ENCODE measurements at places on chromosomes 2 and 18.

GRCh38 chr18:79600141-79600540, 79.5 kb upstream of the CTDP1 start:
- no peak for DNase-seq

DNA sequence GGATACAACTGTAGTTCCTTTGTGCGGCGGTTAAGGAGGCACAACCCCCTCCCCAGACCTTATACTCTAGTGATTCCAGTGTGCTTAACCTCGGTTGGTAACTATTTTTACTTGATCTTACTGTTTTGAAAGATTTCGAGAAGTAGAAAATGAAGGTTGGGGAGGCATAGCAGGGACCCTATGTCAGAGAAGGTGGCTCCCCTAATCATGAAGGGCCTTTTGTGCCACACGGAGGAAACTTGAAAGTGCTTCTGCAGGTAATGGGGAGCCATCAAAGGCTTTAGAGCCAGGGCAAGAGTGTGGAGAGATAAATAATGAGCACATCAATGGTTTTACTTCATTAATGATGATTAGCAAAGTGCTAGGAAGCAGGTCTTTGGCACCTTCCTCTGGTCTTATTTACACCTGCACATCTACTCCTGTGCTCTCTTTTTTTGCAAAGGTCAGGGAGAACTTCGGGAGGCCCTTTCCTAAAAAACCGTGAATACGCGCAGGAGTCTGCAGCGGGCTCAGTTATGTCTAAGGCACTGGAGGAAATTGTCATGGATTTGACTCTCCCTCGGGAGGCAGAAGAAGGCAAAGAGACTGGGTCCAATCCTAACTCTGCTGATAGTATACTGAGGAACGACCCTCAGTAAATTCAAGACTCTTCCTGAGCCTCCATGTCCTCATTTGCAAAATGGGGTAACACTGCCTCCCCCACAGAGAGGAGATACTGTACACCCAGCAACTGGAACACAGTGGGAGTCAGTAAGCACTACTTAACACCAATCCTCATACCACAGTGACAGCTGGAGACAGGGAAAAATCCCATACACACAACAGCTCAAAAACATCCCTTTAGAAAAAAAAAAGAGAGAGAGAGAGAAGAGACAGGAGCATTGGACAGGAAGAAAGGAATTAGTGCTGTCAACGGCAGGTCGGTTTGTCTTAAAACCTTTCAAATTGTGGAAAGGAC, 81.6 kb downstream of the DDX1 start:
- DNase-seq: no peak

- no peak for DNase-seq
Measured at GRCh38 chr2:237549643-237550415, 16.5 kb upstream of the PRLH start.

DNA sequence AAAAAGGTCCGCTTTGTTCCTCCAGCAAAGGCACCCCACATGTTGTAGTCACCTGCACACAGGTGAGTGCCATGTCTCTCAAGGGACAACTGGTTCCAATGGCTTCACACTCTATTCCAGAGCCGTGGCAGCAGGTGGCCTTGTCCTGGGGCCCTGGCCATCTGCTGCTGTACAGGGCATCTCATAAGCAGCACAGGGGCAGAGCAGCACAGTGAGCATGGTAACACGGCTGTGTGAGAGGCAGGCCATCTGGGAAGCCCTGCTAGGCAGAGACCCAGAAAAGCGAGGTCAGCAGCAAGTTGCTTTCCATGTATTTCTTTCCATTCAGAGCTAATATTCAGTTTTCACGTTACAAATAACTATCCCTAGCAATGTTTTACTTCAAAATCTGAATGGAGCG, 54.7 kb downstream of the CMPK2 start:
- DNase-seq: no peak

GRCh38 chr18:58536534-58537271, 92.2 kb downstream of the ALPK2 start:
- DNase-seq: no peak

DNA sequence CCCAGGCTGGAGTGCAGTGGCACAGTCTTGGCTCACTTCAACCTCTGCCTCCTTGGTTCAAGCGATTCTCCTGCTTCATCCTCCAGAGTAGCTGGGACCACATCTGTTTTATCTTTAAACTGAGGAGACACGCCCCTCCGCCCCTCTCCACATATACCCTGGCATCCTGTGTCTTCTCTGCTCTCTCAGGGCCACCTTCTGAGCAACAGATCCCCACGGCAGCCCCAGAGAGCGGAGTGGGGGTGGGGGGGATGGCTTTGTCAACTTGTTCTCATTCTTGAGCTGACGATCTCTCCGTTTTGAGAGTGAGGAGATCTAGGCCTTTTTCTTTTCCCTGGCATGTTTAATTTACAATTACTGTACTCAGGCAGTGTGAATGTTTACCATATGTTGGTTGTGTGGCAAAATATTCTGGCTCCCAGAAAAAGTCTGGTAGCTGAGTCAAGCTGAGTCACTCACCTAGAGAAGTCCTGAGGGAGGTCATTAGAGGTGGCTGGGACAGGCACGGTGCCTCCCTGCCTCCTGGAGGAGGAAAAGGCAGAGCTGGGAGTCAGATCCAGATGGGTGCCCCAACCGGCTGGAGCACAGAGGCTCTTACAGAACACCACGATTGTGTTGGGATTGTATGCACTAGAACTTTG, 19.5 kb upstream of the ID2 start:
- no peak for DNase-seq

- DNase-seq: no peak
Measured at GRCh38 chr18:54020966-54021365, 203.5 kb downstream of the MBD2 start.

GRCh38 chr2:224083638-224084037, 44.6 kb upstream of the SERPINE2 start:
- no peak for DNase-seq

GRCh38 chr2:85984788-85985187, 96.0 kb upstream of the ST3GAL5 start:
- no peak for DNase-seq

- no peak for DNase-seq
Measured at GRCh38 chr2:178579006-178579405, 98.7 kb downstream of the PLEKHA3 start.

DNA sequence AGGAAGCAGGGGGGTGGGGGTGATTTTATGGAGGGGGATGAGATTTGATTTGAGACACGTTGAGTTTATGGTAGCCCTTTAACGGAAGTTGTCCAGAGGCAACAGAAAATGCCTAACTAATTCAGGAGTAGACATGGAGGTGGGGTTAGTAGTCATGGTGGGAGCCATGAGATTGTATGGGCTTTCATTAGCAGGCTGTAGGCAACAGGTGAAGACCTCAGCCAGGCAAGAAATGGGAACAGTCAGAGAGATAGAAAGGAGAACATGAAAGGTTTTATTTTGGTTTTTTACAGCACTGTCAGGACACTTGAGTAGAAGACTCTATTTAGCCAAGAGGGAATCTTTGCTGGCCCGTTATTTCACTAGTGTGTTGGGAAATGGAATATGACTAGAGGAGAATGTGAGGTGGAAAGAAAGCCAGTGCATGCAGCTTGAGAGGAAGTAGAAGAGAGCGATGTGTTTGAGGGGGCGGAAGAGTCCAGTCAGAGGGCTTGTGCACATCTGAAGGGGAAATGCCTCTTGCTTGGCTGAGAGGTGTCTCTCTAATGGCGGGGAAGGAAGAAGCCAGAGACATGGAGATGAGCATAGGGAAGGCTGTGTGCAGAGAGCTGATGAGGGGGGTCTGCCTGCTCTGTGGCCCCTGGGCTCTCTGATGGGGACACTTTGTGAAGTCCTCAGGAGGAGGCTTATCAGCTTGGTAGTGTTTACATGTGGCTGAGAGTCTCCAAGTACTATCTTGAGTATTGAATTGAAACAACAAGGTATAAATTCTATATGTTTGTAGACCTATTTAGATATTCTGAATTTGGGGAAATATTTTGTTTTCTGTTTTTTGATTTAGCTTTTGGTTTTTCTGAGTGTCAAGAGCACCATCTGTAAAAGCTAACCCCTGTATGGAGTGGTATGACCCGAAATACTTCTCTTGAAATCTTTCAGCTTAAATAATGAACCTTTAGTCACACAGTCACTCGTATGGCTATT, 66.9 kb upstream of the ITM2C start:
- no peak for DNase-seq

- DNase-seq: no peak
Measured at GRCh38 chr2:26809876-26810577, 24.2 kb downstream of the CENPA start.

- DNase-seq: no peak
Measured at GRCh38 chr2:1815053-1815452, 70.7 kb upstream of the PXDN start.

- no peak for DNase-seq
Measured at GRCh38 chr2:223113161-223113560, 61.2 kb downstream of the KCNE4 start.

GRCh38 chr18:36590621-36591580, 237.9 kb downstream of the TPGS2 start:
- DNase-seq: no peak

DNA sequence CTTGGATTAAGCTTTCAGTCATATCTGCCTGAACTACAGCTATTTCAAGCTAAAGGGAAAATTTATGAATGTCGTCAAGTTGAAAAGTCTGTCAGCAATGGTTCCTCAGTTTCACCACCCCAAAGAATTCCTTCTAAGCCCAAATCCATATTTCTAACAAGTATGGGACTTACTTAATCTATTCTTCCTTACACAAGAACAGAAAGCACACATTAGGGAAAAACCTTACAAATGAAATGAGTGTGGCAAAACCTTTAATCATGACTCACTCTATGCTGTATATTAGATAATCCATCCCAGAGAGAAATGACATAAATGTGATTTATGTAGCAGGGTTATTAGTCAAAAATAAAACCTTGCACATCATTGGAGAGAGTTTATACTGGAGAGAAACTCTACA, 78.9 kb downstream of the RAB31 start:
- no peak for DNase-seq

DNA sequence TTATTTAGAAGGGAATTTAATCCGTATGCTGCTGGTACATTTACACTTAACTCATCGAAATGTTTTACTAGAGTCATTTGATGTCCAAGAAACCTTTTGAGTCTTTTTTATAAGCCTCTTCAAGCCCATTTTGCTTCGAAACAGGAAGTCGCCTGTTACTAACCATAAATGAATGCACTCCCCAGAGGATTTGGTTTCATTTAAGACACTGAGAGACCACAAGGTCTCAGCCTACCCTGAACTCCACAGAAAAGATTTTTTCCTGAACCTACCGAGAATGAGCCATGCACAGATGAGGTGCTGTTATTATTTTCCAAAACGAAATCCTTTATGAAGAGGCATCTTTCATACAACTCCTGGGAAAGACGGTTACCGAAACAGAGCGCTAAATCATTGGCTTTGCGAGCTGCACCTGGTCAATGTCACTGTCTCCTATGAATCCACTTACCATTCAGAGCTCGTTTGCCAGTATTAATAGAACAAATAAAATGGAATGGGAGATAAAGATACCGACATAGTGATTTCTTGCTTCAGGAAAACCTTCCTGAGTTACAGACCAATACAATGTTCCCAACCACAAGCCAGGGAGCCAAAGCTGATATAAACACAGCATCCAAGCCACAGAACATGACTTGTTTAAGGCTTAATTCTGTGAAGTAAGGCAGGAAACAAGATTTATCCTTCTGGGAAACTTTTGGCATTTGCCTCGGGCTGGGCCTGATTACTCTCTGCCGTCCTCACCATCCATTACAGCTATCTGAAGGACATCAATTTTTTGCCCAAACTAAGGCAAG, 382.1 kb downstream of the OSR1 start:
- no peak for DNase-seq

DNA sequence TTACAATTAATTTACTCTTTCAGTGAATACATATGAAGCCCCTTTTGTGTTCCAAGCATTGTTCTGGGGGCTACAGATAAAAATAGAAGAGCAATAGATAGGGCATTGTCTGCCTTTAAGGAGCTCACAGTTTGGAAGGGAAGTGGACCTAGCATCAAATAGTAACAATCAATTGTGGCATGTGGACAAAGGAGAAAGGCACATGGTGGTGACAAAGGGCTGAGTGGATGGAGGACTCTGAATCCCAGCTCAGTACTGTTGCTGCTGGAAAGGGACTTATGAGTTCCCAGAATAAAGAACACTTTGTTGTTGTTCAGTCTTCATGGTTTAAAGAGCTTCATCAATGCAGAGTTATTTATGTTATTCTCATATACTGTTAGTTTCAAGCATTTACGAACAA, 217.7 kb downstream of the HRH4 start:
- DNase-seq: no peak

DNA sequence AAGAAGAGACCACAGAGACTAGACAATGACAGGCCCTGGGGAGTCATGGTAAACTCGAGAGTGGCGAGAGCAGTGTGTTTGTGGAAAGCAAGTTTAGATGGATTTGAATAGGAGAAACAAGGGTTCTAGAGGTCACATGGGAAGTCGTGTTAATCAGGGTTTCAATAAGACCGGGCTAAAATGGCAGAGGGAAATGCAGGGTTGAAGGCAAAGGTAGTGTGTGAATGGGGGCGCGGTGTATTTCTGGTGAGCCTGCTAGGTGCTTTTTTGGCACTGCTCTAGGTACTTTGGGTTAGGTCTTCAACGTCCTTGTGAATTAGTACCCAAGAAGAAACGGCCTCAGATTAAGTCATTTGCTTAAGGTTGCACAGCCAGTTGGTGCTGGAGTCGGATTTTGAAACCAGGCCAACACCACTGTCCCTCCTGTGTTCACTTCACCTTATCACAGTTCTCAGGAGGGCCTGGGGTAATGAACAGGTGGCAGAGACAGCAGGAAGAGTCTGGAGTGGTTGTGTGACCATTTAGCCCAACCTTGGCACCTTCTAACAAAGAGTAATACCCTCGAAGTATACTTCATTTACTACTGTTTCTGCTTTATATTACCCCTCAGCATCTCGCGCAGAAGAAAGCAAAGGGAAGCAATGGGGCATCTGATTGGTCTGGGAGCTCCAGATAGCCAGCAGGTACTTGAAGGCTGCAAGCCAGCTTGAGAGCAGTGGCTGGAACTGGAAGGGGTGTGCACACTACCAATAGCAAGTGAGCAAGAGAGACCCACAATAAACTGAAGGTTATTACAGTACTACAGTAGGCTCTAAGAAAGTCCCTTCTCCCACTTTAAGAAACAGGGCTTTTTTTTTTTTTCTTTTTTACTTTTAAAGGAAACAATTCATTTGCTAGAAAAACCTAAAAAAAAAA, 33.4 kb upstream of the GAREM2 start:
- no peak for DNase-seq

DNA sequence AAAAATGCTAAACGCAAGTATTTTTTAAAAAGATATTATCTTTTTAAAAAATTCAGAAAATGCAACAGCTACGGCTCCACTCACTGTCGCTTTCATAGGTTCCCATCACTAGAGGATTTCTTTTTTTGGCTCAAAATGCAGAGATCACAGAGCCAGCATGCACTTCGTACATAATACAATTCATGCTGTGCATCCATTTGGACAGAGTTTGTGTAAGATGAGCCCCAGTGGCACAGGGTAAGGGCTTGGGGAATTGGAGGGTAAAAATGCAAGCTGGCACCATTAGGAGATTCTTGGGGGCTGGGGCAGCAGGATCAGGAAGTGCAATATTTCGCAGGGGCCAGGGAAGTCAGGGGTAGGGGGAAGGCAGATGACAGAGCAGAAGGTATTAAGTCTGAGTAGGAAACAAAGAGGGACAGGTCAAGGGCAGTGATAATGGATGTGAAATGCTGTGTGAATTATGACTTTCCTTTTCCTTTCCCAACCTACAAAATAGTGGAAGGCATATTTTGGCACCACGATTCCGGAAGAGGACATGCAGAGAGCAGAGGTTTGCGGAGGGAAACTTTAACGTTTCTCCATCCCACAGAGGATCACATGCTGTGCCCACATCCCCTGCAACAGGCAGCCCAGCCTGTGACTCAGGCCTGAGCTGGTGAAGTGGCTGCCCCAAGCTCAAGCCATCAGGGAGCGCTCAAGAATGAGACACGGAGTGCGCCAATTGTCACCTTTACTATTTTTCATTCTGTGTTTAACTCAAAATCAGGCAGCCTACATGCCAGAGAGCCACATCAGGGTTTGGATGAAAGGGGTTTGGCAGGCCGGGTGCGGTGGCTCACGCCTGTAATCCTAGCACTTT, 4.7 kb downstream of the CAPG start:
- DNase-seq: no peak

Measured in GM18507 (cell line).